Epithelial cell of proximal tubule (primary cell): ENCODE measurements at places on chromosomes 5 and 9. TPM values are rescaled to one million over a fixed set of nuclear protein-coding genes. Genes with fewer than 3 reads are reported as not detected.

DNA sequence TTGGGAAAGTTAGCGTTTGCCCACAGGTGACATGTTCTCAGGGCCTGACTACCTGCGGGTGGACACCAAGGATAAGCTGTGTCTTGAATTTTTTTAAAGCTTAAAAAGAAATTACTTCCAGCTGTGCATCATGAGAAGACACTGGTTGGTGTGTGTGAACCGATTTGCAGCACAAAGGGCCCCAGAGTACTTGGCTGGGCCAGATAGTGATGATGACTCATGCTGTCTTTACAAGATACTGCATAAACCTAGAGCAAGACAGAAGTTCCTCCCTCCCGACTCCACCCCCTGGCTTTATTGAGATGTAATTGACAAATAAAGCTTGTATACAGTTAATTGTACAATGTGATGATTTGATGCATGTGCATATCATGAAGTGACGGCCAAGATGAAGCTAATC lies 212.8 kb downstream of the NXNL2 start:
- DNase-seq = no peak

GRCh38 chr9:21996438-21996837 lies 1.8 kb downstream of the CDKN2B-AS1 start:
- DNase-seq = no peak

- no peak for DNase-seq
Measured at GRCh38 chr5:20113031-20113715, 125.2 kb upstream of the CDH18 start.

GRCh38 chr5:152641970-152642805 lies 237.1 kb upstream of the NMUR2 start:
- no peak for DNase-seq

Gene CCL28
- 2.1 and 6.2 TPM in 2 replicates for total RNA-seq

Gene SLC22A4
- 0.75 and 1.6 TPM in 2 replicates for total RNA-seq

Gene PAX5
- total RNA-seq = under 0.01 TPM in 1 of 2 replicates, not detected in the other

Gene WDR38
- not detected in 2 replicates for total RNA-seq

- DNase-seq = no peak
Measured at GRCh38 chr5:1324301-1324700, 20.6 kb downstream of the CLPTM1L start.

DNA sequence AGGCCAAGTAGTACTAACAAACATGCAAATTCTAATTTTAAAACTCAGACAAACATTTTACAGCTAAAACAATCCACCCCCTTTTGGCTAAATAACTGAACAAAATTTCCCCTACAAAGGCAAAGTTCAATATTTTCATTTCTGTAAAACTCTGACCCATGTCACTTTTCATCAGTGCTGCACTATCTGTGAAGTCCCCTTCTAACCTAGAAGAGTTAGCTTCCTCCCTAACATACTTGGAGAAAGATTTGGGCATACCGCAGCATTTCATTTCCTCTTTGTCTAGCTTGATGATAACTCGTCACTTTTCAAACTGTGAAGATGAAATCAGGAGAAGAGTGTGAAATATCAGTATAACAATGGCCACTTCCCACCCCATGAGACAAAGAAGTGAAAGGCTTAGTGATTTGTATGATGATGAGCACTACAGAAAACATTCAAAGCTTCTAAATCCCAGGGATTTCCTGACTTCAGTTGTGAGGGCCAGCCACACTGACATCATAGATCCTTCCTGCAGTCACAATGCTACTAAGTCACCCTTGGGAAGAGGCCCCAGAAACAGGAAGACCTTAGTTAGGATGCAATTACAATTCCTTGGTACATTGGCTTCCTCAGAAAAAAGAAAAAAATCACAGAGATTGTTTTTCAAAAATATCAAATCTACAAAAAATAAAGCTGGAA lies at the start of gene FAM81B:
Gene FAM81B, plus strand, starts transcription at position 555 of the 681 bp plus-strand sequence. Its CDS starts 24 bp downstream, at position 579.
- DNase-seq = no peak

DNA sequence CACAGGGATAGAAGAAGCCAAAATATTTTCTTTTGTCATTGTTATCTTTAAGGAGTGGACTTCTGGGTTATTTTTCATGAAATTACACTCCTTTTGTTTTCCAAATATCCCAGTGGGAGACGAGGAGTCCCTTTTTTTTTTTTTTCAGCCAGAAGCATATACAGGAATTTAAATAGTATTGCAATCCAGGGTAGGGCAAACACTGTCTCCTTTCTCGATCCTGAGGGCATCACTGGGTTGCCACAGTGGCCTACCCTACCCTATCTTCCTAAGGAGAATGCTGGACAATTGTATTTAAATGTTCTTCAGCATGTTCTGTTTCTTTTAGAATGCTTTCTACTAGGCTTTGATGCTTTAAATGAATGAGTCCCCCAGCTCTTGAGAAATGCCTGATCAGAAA lies 47.9 kb downstream of the LRRC70 start:
- DNase-seq = no peak

GRCh38 chr9:112409758-112410157 lies 29.9 kb downstream of the HSDL2 start:
- no peak for DNase-seq

Gene GABRP
- total RNA-seq = not detected in 2 replicates

- no peak for DNase-seq
Measured at GRCh38 chr9:102273952-102274351, 535.5 kb upstream of the GRIN3A start.

- no peak for DNase-seq
Measured at GRCh38 chr5:27009540-27009915, 28.9 kb downstream of the CDH9 start.
